ENCODE measurements at places on chromosomes 16 and 17.

GRCh38 chr17:36124879-36125824 is 21.5 kb downstream of the CCL4 start:
- no peak for DNase-seq

GRCh38 chr16:3673201-3673600 is 18.7 kb downstream of the DNASE1 start:
- no peak for DNase-seq

DNA sequence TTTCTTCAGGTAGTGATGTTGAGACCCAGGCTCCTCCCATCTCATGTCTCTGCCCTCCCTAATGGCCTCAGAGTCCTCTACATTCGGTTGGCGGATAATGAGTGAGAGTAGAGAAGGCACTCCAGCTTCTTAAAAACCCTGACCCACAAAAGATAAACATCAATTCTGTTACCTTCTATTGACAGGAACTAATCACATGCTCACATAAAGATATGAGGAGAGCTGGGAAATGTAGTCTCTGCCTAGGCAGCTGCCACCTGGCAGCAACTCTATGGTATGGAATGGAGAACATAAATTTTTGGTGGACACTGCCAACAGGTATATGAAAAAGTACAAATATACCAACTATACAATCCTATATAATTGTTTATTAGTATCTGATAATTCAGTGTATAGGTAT is 110.7 kb upstream of the HLF start:
- no peak for DNase-seq

DNA sequence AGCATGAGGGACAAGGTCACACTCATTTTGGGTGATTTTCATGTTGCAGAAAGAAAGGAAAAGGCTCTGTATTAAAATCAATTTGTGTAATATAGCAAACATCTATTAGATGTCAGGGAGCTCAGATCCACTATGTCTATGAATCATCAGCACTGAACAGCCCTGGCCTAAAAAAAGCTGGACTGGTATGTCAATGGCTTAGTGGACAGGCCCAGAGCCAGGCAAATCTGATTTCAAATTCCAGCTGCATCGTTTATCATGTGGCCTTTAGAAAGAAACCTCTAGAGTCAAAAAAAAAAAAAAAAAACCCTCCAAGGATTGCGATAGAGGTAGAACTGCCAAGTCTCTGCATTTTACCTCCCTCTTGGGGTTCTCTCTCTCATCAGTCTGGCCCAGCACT is 5.4 kb downstream of the GAS7 start:
- DNase-seq, result no peak

- peak; percentile 46 for DNase-seq
Observed at GRCh38 chr17:79843816-79844800, 4.9 kb upstream of the CBX4 start.

GRCh38 chr16:85179344-85180046 is 67.2 kb upstream of the CIBAR2 start:
- DNase-seq, result no peak

- no peak for DNase-seq
Observed at GRCh38 chr17:29393436-29393835, 3.3 kb downstream of the TAOK1 start.

- DNase-seq, result no peak
Observed at GRCh38 chr17:6269478-6269877, 165.4 kb downstream of the AIPL1 start.

GRCh38 chr17:15361151-15361550 is 19.8 kb upstream of the TEKT3 start:
- no peak for DNase-seq

- DNase-seq, result no peak
Observed at GRCh38 chr16:89917773-89918452, 749 bp upstream of the MC1R start.

DNA sequence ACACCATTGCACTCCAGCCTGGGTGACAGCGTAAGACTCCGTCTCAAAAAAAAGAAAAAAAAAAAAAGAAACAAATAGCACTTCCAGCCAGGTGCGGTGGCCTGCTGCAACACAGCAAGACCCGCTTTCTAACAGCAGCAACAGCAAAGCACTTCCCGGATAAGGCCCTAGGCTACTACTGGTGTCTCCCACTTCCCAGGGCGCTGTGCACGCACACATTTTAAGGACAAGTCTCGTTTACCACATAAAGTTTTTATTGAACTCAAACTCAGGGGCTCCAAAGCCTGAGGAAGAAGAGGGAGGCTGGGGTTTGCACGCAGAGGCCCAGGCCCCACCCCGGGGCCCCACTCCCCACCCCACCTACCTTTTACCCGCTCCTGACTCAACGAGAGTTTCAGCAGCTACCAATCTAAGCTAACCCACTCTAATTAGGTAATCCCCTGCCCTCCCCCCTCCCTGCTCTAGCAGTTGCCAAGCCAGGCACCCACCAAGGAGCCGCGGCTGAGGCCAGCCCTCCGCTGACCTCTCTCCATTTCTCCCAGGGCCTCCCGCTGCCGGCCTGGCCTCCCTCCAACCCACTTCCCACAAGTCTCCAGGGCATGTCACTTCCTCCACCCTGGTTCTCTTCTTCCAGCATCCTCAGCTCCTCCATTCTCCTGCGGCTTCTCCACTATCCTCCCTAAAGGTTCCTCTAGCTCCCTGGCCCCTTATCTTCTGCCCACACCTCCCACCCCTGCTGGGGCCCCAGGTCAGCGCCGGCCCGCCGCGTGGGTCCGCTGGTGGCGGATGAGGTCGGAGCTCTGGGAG is 2.4 kb downstream of the ZNF768 start:
- no peak for DNase-seq

GRCh38 chr17:16286947-16287562 is 66.2 kb downstream of the CENPV start:
- DNase-seq, result no peak

DNA sequence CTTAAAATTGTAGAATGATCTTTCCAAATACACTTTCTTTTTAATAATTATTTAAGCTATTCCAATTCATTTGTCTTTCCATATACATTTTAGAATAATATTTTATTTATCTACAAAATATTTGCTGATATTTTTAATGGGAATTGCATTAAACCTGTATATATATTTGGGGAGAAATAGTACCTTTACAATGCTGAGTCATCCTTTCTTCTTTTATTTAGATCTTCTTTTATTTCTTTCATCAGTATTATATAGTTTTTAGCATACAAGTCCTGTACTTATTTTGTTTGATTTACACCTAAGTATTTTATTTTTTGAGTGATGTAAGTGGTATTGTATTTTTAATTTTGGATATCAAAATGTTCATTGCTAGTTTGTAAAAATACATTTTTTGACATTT is 639.5 kb upstream of the GOT2 start:
- DNase-seq, result no peak

- no peak for DNase-seq
Observed at GRCh38 chr17:82325286-82326180, 8.0 kb downstream of the SECTM1 start.

DNA sequence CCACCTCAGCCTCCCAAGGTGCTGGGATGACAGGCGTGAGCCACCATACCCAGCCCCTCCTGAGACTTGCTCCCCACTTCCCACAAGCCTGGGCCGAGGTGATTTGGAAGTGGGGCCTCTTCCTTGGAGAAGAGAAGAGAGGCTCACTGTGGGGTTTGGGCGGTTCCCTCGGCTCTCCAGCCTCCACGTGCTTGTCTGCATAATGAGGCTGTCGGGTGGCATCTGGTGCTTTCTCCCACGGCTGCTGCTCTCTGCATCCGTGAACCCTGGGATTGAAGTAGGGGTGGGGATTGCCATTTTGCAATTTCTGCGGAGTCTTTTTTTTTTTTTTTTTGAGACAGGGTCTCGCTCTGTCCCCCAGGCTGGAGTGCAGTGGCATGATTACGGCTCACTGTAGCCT is 101.4 kb downstream of the RAP1GAP2 start:
- DNase-seq, result no peak

DNA sequence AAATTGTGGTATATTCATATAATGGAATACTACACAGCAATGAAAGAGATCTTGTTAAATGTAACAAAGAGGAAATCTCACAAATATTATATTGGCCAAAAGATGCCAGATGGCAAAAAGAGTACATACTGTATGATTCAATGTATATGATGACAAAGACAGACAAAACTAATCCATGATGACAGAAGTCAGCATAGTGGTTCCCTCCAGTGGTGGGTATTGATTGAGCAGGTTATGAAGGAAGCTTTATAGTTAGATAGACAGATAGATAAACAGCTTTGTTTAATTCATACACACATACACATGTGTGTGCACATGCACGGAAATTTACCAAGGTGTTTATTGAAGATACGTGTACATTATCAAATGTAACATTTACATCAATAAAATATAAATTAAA is 74.4 kb upstream of the SMIM36 start:
- DNase-seq, result no peak

DNA sequence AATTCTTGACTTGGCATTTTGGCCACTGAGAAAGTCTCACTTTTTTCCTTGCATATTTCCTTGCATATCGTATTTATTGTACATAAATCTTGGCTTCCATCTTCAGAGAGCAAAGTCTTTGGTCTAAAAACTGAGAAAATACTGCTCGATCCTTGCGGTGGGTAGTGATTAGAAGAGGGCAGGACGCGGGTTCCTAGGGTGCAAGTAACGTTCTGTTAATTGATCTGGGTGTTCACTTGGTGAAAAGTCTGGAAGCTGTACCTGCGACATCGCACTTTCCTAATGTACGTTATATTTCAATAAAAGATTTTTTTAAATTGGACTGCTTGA is 758 bp upstream of the UBALD2 start:
- DNase-seq, result no peak

DNA sequence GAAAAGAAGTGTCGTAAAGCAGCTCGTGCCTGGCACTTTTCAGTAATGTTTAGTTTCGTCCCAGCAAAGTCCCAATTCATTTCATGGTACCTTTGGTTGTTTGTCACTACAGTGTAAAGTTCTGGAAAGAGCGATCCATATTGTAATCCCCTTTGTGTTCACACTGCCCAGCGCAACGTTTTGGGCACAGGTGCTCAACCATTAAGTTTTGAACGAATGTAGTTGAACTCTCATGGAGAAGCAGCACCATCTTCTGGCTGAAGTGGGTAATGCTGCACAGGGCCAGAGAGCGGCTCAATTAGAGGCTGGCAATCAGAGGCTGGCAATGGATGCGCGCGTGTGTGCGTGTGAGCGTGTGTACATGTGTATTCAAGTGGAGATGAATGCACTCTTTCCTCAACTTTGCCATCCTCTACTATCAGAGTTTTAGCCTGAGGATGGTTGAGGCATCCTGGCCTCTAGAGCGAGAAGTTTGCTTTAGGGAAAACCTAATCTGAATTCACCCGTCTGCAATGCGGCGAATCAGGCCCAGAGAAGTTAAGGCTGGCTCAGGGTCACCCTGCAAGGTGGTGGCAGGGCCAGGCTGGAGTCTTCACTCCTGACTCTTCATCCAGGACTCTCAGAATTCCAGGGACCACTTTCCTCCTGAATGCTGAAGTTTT is 29.9 kb downstream of the DYNLL2 start:
- DNase-seq, result peak; percentile 64

DNA sequence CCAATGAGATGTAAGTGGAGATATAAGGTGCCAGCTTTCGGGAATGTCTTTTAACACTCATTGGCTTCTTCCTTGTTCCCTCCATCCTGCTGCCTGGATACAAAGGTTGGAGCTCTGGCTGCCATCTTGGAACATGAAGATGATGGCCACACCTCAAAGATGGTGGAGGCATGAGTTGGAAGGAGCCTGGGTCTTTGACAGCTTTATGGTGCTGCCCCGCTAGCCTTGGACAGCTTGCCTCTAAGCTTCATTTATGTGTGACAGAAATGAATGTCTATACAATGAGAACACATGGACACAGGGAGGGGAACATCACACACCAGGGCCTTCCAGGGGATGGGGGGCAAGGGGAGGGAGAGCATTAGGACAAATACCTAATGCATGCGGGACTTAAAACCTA is 13.6 kb downstream of the GP2 start:
- DNase-seq, result no peak

DNA sequence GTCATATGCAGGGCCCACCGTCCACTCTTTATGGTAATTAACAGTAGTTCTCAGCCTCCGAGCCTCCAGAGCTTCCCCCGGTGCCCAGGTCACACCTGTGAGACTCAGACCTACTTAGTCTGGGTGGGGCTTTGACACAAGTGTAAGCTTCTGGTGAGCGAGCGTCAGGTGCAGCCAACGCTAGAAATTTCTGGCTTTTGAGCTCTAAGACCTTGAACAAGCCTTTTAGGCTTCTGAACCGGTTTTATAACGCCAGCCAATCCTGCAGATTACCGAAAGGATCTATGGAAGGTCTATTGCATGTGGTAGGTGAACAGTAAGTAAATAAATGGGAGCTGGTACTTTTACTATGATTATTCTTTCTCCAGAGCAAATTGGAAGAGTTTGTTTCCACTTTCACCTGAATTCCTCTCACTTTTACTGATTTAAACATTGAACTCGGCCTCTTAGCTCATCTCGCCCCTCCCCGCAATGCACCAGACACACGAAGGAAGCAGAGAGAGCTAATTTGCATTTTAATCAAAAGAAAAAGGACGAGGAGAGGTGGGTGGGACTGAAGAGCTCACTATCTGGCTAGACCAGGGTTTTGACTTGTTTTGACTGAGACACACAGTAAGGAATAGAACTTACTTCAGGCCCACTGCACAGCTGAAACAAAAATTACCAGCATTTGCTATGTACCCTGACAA is 47.1 kb downstream of the ABAT start:
- DNase-seq, result no peak

DNA sequence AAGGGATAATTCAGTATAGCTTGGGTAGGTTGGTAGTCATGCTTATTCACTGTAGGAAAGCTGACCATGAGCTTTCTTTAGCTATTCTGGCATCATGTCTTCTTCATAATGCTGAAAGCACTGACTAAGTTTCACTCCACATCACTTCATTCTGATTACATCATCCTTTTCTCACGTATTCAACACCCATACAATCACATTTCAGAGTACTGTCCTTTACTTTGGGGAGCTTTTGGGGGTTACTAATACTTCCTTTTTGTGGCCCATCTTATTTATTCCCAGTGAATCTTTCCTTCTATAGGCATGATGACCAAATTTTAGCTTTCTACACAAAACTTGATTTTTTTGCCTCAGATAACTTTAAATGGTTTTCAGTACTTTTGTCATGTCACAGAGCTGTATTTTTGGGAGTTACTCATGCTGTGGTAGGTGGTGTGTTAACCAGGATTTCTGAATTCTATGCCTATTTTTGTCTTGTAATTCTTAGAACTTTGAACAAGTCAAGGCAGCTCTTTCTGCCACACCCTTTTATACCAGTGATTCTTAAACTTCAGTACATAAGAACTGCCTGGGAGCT is 23.5 kb downstream of the TADA2A start:
- DNase-seq, result no peak

GRCh38 chr17:35374766-35375344 is 1.4 kb upstream of the SLFN11 start:
- no peak for DNase-seq

DNA sequence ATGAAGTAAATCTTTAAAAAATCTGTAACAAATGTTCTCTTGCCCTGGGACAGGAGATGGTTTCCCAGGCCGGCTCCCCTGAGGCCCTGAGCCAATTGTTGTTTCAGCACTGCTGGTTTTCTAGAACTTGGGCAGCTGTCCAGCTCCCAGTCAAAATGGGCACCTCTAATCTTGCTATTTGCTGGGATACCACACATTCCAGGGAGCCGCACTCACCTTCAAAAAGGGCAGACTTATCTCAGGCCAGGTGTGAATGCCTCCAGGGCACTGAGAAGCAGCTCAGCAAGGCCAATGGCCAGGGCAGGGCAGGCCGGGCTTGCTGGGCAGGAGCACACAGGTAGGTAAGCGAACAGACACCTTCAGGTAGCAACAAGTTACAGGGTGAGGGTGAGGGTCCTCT is 24.4 kb downstream of the TRIM16 start:
- no peak for DNase-seq
